ENCODE measurements at places on chromosomes 3 and 15. TPM values are rescaled to one million over a fixed set of nuclear protein-coding genes. Genes with fewer than 3 reads are reported as not detected.

Gene GNAT1
- not detected for total RNA-seq

Gene ZPLD1
- total RNA-seq, result not detected

Gene IL5RA
- not detected for total RNA-seq

Gene POTEB2
- total RNA-seq, result not detected

Gene ARPP21
- total RNA-seq, result not detected

Gene TMED3
- 125 TPM for total RNA-seq

Gene SLC24A5
- total RNA-seq, result not detected

Gene PCSK6
- total RNA-seq, result 4.3 TPM

Gene RHCG
- not detected for total RNA-seq

Gene PLS1
- total RNA-seq, result 1.2 TPM

Gene RETNLB
- not detected for total RNA-seq

Gene RYR3
- total RNA-seq, result not detected

Gene WNT5A
- total RNA-seq, result 0.93 TPM

Gene FBXW12
- total RNA-seq, result not detected

Gene GCNT3
- not detected for total RNA-seq

Gene TLR9
- not detected for total RNA-seq

Gene TM4SF1
- 612 TPM for total RNA-seq

Gene OXTR
- total RNA-seq, result under 0.01 TPM

Gene SH3GL3
- not detected for total RNA-seq

Gene FRG2C
- not detected for total RNA-seq

Gene WDR93
- not detected for total RNA-seq

Gene MAN2A2
- 20.6 TPM for total RNA-seq

Gene USP13
- total RNA-seq, result 15.2 TPM

Gene CD86
- total RNA-seq, result not detected

Gene GOLGA8T
- not detected for total RNA-seq

Gene SLC26A6
- total RNA-seq, result 24.5 TPM

Gene CCRL2
- 13.9 TPM for total RNA-seq

Gene BHLHE40
- total RNA-seq, result 42.8 TPM

Gene IMPG2
- total RNA-seq, result 0.07 TPM

Gene GRM7
- total RNA-seq, result not detected

Gene TOMM70
- 30.4 TPM for total RNA-seq

Gene GCSAM
- total RNA-seq, result not detected

Gene POLQ
- 5.8 TPM for total RNA-seq

Gene WWTR1
- 68.7 TPM for total RNA-seq

Gene KCTD6
- 4.3 TPM for total RNA-seq

Gene PRRT3
- total RNA-seq, result 1.5 TPM

Gene REC114
- total RNA-seq, result not detected

Gene CTXN2
- not detected for total RNA-seq

Gene CPLX3
- not detected for total RNA-seq

Gene SAMMSON
- total RNA-seq, result not detected

Gene RNU5B-1
- total RNA-seq, result not detected

Gene PSTPIP1
- 0.60 TPM for total RNA-seq

Gene CHRNB4
- not detected for total RNA-seq

Gene FRMD4B
- 36.4 TPM for total RNA-seq
